Ovary (tissue), 10 donors: ENCODE measurements at places on chromosomes 4 and X.

GRCh38 chr4:6280365-6280996 is 10.8 kb downstream of the WFS1 start:
- peak; percentile 39 for DNase-seq

DNA sequence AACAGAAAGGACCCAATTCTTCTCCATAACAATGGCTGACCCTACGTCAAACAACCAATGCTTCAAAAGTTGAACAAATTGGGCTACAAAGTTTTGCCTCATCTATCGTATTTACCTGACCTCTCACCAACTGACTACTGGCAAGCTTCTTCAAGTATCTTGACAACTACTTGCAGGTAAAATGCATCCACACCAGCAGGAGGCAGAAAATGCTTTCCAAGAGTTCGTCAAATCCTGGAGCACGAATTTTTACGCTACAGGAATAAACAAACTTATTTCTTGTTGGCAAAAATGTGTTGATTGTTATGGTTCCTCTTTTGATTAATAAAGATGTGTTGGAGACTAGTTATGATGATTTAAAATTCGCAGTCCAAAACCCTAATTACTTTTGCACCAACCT is 6.7 kb upstream of the GAB1 start:
- DNase-seq = no peak

DNA sequence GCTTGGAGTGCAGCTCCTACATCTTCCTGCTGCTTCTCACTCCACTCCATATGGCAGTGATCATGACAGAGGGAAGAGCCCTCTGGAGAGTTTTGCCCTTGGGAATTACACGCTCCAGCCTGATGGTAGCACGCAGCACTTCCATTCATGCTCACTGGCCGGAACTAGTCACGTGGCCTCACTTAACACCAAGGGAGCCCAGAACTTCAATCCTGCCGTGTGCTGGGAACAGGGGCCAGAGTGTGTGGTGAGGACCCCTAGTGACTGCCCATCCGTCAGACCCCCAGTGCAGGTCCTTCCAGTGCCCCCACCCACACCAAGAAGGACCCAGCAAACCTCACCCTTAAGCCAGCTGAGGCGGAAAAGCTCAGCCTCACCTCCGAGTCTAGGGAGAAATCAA is 230.7 kb downstream of the EVC2 start:
- no peak for DNase-seq

DNA sequence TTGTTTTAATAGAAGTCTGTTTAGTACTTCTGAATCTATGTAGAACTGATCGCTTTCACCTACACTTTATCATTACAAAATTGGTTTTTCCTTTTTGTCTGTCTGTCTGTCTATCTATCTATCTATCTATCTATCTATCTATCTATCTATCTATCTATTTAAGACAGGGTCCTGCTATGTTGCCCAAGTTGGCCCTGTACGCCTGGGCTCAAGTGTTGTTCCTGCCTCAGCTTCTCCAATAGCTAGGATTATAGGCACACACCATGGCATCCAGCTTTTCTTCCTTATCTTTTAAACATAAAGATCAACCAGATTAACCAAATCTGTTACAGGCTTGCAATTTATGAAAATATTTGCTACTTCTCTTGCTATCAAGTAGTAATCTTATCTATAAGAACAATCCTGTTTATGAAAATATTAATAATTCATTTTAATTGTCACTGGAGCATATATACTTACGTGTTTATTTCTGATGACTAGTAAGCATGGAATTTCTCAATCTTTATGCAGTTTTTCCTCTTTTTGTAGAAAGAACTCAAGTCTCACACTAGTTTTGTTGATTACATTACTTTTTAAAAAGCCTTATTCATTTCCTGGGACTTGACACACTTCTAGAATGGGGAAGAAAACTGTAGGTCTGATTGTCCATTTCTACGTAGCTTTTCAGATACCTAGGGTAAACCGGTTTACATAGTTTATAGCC is 24.5 kb downstream of the KIAA0232 start:
- no peak for DNase-seq

DNA sequence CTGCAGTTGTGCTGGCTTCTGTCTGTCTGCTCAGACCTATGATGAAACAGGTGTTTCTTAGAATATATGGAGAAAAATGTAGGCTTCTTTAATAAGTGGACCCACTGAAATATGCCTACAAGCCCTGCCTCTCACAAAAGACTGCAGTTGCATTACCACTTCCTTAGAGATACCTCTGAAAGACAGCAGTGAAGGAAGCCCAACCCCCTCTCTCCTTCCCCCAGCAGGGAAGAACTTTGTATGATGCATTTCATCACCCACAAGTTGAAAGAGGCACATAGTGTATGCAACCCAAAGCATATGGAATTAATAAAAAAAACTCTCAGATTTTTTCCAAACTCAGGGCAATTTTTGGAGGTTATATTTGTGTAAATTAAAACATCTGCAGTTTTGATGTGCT is 916.7 kb downstream of the TECRL start:
- DNase-seq = no peak

GRCh38 chr4:15349965-15350364 is 77.9 kb upstream of the C1QTNF7 start:
- DNase-seq = no peak

- DNase-seq = no peak
Observed at GRCh38 chr4:67765928-67766327, 11.7 kb upstream of the GNRHR start.

GRCh38 chr4:77852892-77853495 is 9.6 kb upstream of the MRPL1 start:
- no peak for DNase-seq

- no peak for DNase-seq
Observed at GRCh38 chr4:88178626-88179231, 20.3 kb upstream of the ABCG2 start.

GRCh38 chr4:821181-821591 is 4.7 kb downstream of the CPLX1 start:
- no peak for DNase-seq

GRCh38 chr4:162201673-162202072 is 37.9 kb upstream of the FSTL5 start:
- no peak for DNase-seq

DNA sequence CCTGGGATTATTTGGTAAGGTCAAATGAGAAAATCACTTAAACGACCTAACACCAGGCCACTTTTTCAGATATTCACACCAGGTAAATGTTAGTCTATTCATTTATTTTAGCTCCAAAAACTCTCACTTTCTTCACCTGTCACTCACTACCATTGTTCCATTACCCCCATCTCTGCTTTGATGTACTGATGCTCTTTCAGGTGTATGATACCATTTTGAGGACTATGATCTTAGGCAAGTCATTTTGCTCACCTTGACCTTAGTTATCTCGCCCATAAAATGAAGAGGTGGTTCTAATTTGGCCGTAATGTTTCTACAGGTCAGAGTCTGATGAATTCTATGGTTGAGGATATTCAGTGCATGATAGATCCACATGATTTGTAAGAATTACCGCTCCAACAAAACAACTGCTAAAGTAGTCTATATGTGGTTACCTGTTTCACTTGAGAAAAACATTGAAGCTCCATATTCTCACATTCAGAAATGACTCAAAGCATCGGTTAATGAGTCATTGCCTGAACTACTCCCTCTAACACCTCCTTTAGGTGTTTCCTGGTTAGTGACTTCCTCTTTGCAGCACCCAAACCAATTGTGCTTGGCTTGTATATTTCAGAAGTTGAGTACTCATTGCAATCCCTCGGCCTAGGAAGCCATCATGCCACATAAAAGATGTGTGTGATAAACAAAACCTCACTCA is 4.5 kb downstream of the DTHD1 start:
- DNase-seq = no peak

- no peak for DNase-seq
Observed at GRCh38 chrX:119145241-119145653, 17.6 kb upstream of the KIAA1210 start.

GRCh38 chr4:95507147-95507546 is 41.6 kb downstream of the UNC5C start:
- DNase-seq = no peak

DNA sequence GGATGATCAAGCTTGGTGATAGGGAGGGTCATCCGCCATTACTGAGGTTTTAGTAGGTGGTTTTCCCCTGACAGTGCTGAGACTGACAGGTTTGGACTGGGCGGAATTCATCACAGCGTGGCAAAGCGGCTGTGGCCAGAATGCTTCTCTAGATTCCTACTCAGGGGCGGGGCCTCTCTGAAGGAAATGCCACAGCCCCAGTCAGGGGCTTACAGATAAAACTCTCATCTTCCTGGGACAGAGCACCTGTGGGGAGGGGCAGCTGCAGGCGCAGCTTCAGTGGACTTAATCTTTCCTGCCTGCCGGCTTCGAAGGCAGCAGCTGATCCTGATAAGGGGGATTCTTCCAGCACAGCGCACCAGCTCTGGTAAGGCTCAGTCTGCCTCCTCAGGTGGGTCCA is 316.7 kb downstream of the RPA4 start:
- DNase-seq = no peak

DNA sequence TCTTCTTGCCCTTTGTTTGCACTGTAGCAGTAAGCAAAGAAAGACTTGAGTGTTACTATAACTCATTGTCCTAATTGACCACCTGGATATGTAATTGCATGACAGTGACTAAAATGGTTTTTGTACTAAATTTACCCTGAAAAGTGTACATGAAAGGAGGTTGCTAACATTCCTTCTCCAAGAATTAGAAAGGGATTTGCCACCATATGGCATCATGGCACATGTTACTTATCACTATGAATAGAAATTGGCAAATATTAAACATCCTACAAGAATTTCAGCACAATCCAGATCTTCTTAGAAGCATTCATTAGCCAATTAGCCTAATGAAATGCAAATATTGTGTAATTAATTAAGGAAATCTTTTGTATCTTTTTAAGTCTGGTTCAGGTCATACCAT is 834.2 kb downstream of the STPG2 start:
- no peak for DNase-seq

DNA sequence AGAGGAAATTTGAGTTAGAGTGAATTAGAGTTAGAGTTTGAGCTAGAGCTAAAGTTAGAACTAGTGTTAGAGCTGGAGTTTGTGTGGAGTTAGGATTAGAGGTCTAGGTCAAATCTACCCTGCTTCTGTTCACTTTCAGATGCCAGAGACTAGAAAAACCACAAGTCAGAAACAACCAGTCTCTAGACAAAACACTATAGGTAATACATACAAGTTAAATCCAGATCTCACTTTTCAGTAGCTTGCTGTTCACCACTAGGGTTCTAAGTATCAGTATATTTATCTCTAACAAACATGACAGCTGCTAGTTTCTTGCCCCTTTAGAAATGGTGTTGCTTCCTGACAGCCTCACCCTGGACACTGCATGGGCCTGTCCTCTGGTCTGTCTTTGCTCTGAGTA is 300.7 kb downstream of the ARAP2 start:
- no peak for DNase-seq

- DNase-seq = no peak
Observed at GRCh38 chrX:7143941-7144525, 3.5 kb upstream of the STS start.

- DNase-seq = no peak
Observed at GRCh38 chrX:87489071-87489470, 28.5 kb upstream of the KLHL4 start.

- no peak for DNase-seq
Observed at GRCh38 chr4:168724243-168724642, 227.4 kb downstream of the PALLD start.

DNA sequence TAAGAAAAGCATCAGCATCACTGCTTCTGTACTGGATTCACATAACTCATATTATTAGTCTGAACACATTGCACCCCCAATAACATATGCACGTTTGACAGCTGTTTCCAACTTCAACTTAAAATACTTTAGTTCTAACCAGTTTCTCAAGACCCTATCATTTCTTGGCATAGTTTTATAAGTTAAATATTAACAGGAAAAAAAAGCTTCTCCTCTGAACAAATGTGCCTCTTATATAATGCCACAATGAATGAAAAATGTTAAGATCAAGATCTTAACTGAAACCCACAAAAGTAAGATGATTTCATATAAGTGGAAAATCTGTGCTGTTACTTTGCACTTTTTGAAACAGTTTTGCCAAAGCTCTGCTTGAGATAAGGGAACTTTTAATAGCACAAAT is 652.8 kb upstream of the FAM241A start:
- no peak for DNase-seq

DNA sequence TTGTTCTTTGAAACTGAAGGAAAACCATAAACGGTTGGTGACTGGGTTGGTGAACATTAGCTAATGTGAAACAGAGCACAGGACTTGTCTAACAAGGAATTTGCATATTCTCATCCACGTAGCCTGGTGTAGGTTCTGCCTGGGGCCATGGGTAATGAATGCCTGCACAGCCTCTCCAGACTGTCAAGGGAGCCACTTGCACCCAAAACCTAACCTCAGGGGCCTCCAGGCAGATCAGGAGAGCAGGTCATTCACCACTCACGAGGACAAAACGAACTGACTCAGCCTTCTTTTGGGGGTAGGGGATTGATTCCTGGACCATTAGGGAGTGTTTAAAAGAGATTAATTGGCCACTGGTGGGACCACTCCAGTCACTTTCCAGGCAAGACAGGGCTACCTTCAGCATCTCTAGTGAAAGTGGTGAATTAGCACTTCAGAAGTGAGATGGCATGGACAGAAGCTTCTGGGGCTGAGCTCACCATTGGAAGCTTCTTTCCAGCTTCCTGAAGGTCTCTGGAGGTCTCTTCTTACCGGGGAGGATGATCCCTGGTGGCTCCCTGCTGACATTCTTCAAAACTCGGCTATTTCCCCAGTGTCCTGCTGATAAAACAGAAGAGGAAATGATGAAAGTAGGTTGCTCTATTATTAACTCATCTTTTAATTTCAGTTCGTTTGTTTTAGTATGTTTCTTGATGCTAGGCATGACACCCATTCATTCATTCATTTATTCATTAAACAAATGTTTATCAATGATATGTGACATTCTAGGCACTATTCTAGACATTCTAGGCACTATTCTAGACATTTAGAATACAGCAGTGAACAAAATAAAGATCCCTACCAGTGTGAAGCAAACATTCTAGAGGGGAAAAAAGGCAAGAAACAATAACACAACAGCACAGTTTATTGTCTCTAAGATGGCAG is 104.5 kb upstream of the LNX1 start:
- no peak for DNase-seq

GRCh38 chr4:141425124-141425523 is 204.4 kb downstream of the ZNF330 start:
- DNase-seq = no peak

DNA sequence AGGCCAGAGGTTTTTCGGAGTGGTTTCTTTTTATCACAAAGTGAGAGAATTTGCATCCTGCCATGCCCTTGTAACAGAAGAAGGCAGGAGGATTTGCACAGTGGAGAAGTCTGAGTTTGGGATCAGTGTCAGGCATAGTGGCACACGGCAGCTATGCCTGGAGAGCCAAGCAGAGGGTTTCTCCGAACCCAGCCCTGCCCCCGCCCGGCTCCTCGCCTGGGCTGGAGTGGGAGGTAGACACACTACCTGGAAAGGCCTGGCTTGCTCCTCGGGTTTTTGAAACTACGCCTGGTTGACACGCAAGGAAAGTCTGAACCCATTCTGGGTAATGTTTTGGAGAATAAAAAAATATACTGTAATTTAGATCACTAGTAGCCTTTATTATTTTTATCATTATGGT is 1653.6 kb upstream of the TENM3 start:
- no peak for DNase-seq

DNA sequence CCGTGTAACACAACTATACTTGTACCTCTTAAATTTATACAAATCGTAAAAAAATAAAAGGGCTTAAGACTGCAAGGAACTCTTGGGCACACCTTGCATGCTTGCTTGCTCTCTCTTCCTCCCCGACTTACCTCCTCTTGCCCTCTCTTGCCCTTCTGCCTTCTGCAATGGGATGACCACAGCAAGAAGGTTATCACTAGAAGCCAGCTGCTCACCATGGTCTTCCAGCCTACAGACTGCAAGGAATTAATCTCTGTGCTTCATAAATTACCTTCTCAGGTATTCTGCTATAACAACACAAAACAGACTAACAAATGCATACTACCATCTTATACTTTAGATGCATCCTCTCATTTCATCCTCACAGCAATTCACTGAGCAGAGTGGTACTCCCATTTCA is 92.1 kb downstream of the MRPL1 start:
- no peak for DNase-seq
